ENCODE measurements at places on chromosomes 1 and 21.

DNA sequence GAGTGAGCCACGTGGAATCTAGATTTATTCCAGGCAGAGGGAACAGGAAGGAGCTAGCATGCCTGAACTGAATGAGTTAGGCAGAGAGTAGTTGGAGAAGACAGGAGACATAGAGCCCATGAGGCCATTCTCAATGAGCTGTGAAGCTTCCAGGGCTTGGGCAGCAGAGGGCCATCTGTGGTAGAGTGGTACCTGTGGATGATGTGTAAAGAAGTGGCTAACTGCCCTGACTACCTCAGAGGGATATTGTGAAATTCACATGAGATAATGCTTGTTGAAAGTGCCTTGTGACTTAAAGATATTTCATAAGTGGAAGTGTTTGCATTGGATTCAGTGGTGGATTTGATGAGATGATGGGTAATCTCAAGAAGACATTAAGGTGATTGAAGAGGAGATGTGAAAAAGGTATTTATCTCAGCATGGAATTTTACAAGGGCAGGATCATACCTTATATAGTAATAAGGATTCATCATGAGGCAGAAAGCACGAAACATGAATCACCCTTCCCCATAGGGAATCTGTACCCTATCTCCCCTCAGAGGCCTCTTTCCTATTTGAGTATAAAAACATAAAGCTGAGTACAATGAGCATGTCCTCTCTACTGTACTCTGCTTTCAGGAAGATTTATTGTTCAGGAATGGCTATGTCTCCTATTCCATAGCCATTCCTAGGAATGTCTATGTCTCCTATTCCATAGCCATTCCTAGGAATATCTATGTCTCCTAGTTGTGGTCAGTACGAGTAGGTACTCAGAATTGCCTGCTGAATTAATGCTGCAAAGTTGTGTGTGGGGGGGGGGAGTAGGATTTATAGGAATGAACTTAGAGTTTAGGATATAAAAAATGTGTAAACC is 146.8 kb downstream of the PAPPA2 start:
- no peak for DNase-seq

DNA sequence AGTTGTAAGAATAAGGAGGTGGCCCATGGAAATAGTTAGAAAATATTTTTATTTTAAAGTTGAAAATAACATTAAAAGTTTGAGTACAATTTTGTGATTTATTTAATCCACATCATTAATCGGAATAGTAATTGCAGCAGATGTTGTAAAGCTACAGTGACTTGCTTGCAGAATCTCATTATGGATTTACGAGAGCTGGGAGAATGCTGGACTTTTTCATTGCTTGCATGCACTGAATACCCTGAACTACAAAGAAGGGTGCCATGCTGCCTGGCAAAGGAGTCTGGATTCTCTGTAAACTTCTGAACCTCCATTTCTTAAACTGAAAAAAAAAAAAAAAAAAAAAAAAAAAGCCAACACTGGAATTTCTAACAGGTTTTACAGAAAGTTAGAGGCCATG is 26.5 kb downstream of the WDR64 start:
- DNase-seq, result no peak

- no peak for DNase-seq
Observed at GRCh38 chr1:192892934-192893333, 84.1 kb downstream of the RGS2 start.

DNA sequence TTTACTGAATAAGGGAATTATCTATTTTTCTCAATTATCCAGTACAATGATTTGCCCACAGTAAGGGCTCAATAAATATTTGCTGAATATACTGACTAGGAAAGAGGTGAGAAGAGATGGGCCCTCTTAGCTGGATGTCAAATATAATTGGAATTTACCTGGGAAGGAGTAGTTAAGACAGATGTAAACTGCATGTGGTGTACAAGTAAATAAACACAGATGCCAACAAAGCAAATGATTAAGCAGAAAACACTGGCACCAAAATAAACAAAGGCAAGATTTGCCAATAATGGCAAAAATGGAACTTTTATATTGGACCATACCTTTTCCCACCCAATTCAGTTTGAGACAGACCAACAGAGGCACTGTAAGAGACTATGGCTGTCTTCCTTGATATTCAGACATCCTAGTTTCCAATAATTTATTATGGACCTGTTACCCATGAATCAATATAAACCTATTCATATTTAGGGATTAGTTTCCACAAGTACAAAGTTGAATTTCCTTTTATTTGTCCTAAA is 7.4 kb downstream of the PNRC2 start:
- DNase-seq, result no peak

DNA sequence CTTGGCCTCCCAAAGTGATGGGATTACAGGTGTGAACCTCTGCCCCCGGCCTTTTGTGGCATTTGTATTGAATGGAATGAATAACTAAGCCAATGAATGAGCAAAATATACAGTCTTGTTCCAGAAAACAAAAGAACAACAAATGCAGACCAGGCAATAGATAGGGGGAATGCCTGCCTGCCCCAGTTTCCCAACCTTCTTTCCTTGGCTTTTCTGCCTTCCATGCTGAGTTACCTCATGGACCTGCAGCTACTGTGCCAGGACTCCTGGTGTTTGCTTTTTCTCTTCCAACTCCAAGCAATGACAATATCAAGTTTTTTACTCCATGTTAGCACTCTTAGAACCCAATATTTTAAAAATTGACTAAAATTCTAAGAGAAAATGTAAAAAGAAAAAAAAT is 58.6 kb upstream of the BACH1 start:
- no peak for DNase-seq

DNA sequence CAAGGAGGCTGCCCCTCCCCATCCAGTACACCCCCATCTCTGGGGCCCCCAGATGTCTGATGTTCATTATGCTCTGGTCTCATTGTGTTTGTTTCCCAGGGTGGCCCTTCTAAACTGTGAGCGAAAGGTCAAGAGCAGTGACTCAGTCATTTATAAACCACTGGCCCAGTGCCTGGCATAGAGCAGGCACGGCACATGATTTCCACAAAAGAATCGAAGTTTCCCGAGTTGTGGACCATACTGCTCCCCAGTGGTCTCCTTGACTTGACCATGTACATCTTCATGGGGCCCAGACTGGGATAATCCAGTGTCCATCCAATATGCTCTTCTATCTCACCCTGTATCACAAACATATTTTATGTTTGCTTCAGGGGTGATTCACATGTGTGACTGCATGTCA is 153.3 kb downstream of the NR5A2 start:
- no peak for DNase-seq

All from activated T-cell treated with anti-CD3 and anti-CD28 coated beads, Interleukin-2, amount 50 U/mL, for 1 hour (primary cell).